ENCODE measurements at places on chromosomes 2 and 18.
A peak's percentile ranks its signal among the peaks of the same experiment; 100 is the strongest.

- peak; percentile 53 for DNase-seq
Observed at GRCh38 chr2:88090446-88091283, 23.0 kb downstream of the SMYD1 start.

DNA sequence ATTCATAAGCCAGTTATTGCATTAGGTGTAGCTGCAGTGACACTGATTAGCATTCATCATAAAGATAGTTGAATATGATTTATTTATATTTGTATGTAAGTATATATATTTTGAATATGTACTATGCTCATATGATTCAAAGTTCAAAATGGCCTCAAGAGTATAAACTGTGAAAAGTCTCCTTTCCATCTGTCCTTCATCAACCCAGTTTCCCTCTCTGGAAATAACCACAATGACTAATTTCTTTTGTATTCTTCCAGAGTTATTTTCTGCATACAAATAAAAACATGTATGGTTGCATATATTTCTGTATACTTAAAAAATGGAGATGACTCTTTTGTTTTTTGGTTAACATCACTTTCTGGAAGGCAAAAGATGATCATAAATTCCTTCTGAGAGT is 95.2 kb downstream of the CAMKMT start:
- DNase-seq, result no peak

DNA sequence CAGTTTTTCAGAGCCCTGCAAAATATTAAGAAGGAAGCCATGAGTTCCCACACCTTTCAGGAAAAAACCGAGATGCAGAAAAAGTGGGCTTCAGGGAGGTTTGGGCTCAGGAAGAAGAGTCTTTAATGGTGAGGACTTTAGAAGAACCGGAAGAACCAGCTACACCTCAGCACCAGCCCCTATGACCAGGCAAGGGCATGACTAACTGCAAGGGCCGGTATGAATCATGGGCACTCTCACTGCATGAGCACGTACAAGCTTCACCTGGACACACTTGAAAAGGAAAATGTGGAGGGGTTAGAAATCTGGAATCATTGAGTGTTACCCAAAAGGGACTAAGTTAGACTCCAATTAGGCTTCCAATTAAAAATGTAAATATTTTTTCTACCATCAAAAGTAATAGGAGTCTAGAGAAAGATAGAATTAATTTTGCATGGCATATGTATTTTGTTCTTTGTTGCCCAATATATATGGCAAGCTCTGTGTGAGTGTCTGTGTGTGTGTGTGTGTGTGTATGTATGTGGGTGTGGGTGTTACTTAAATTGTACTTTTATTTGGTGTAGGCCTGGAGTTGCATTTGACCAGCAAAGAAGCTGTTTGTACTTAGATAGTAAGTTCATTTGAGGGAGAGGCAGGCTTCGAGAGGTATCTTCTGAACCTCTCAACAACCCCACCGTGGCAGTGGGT is 66.5 kb upstream of the THUMPD2 start:
- DNase-seq, result no peak

DNA sequence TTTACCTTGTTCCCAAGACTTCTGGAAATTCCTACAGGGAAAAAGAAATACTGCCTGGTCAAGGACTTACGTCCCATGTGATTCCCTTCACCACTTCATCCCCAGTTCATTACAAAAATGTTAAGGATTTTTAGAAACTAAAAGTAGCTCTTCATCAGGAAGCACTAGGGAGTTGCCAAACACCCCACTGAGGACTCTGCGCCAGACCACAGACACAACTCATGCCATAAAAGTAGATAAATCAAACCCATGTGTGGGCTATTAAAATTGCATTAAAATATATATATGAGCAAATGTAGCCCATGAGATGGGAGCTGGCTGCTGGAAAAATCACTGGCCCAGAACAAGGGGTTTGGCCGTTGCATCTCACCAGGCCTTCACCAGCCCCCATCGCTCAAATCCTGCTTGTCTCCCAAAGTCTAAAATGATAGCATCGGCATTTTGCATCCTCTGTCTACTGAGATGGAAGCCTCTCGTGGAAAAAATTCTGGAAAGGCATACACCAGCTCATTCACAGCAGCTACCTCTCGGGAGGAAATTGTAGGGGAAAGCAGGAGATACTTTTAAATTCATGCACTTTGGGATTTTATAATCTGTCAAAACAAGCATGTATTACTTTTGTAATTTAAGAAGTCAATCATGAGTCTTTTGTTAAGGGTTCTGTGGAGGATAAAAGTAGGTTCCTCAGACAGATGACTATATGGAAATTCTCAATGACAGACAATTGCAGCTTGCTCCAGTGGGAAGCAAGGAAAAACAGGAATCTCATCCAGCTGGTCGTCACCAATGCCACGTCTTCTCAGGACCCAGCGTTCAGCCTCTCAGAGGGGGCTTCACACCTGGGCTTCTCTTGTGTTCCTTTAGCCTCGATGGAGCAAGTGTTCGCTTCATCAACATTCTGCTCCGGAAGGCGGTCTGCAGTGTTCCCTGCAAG is 113.9 kb downstream of the MREG start:
- DNase-seq, result no peak

- DNase-seq, result no peak
Observed at GRCh38 chr2:45851111-45851510, 199.6 kb downstream of the PRKCE start.

DNA sequence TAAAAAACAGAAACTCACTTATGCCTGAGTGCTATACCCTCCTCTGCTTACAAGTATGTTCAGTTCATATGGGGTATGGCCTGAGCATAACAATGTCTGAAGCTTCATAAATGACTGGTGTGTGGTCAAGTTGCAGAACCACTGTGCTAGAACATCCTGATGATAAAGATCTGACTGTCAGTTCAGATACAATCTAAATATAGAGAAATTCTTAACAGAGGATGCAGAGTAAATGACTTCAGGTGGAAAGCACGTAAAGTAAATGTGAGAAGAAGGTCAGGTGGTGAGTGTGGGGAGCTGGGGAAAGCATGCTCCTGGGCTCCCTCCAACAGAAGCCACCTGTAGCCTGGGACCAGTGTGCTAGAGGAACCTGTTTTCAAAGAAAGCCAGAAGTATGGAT is 926.2 kb downstream of the TSN start:
- DNase-seq, result no peak
